ENCODE measurements at places on chromosomes 5 and 9. TPM values are rescaled to one million over a fixed set of nuclear protein-coding genes. Genes with fewer than 3 reads are reported as not detected.

C5orf46 gene
- total RNA-seq = 14.1 TPM

PTGS1 gene
- total RNA-seq = 3.7 TPM

BTNL3 gene
- not detected for total RNA-seq

PCDHGA8 gene
- total RNA-seq = 4.7 TPM

- DNase-seq = no peak
These were observed 65.4 kb upstream of the SPOCK1 start for GRCh38 chr5:137564398-137564961.

DNA sequence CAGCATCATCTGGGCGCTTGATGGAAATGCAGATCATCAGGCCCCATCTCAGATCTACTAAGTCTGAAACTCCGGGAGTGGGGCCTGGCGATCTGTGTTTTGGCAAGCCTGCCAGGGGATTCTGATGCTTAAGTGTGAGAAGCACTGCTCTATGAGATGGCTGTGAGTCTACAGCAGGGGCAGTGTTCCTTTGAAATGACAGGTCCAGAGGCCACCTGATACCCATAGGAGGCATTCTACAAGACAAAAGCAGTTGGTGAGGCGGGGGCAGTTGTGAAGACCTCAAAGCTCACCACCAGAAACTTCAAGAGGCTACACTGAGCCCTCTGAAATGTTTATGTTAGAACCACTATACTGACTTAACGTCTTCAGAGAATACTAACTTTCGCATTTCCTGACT is 86.9 kb upstream of the SPATA31D4 start:
- DNase-seq = no peak

GRCh38 chr9:17342696-17343095 is 207.9 kb downstream of the CNTLN start:
- no peak for DNase-seq

GRCh38 chr9:33320230-33320567 is 29.9 kb downstream of the NFX1 start:
- DNase-seq = no peak

GRCh38 chr5:178438796-178439195 is 151.4 kb downstream of the COL23A1 start:
- no peak for DNase-seq

DNA sequence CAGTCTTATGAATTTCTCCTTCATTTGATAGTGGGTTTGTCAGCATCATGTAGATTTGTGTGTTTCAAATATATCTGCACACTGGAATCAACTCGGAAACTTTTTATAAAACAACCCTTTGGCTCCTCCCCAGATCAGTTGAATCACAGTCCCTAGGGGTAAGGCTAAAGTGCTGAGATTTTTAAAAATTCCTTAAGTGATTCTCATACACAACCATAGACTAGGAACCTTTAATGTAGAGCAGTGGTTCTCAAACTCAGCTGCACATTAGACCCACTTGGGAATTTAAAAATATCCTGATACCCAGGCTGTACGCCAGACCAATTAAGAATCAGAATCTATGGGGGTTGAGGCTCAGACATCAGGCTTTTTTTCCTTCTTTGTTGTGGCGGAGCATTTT is 17.5 kb upstream of the JAK2 start:
- no peak for DNase-seq

DNA sequence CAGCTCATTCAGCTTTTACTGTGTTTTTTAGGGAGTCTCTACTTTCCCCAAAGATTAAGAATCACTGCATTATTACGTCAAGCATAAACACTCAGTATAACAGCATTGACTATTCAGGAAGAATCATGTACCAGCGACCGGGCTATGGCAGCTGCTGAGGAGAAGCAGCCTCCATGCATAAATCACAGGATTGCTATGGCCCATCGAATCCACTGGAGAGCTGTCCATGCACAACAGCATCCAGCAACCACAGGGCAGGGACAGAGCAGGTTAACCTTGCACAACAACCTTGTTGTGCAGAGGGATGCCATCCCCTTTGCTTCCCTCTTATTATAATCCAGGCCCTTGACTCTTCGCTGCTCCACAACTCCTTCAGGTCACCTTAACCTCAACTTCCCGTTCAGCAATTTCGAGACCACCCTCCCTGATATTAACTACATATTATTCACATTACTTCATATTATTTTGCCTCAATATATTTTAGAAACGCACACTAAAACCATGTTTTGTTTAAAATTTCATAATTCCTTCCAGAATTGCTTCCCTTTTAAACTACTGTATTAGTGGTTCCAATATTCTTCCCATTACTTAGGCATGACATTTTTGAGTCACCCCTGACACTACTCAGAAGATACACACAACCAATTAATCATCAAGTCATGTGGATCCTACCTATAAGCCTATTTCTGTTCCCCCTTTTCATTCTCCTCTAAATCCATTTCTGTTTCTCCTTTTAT is 991 bp downstream of the IARS1 start:
- DNase-seq = no peak

- no peak for DNase-seq
These were observed 52.5 kb downstream of the FNBP1 start for GRCh38 chr9:129990269-129991010.

- DNase-seq = no peak
These were observed 18.1 kb downstream of the PTCH1 start for GRCh38 chr9:95498641-95499040.

GRCh38 chr9:90898228-90898627 is 96.6 kb downstream of the SYK start:
- DNase-seq = no peak

GRCh38 chr5:69493396-69494133 is 975 bp downstream of the OCLN start:
- DNase-seq = peak; percentile 7

DNA sequence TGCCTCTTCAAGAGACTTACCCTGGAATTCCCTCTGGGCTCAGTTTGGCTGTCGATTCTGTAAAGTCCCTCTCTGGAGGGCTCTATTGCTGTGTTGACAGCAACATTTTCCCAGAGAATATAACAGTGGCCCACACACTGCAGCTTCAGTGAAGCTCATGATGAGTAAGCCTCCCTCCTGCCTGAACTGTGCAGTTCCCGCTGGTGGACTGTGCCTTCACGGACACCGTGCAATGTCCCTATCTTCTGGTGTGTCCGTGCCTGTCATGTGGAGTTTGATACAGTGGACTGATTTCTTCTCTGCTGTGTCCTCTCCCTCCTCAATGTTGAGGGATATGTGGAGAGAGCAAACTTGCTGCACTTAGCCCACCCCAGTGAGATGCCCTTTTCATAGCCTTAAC is 109.0 kb downstream of the NTRK2 start:
- no peak for DNase-seq

GRCh38 chr5:138533973-138534941 is 8.8 kb downstream of the ETF1 start:
- no peak for DNase-seq

DNA sequence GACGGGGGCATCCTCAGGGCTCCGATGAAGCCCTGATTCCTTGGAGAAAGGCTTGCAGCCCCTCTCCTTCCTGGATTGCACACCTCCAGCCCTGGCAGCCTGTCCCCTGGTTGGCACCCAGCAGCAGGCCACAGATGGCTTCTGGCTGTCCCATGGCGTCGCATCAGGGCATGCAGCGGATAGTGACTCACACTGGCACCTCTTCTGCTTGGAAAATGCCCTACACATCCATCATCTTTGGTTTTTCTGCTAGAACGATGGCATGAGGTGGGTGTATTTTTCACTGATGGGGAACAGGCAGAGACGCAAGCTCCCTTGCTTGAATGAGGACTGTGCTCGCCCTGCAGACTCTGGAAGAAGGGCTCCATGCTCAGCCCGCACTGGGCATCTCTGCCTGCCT is 23.2 kb upstream of the IER5L start:
- DNase-seq = no peak

DNA sequence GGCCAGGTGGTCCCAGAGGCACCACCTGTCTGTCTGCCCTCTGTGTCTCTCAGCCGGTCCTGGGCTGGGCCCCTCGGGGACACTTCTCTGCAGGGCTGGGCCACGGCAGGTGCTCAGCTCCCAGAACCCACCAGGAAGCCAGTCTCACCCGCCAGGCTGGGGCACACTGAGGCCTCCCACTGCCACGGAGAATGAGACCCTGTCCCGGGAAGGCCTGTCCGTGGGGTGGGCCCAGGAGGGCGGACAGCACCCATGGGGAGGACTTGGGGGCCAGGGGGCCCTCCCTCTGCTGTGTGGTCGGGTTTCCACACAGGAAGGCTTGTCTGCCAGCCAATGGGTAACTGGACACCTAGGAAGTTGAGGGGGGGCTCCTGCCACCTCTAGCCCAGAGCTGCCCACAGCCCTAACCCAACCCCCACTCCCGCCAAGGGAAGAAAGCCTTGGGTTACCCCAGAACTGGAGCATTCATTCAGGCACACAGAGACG is 4.1 kb upstream of the TUBB4B start:
- DNase-seq = no peak

DNA sequence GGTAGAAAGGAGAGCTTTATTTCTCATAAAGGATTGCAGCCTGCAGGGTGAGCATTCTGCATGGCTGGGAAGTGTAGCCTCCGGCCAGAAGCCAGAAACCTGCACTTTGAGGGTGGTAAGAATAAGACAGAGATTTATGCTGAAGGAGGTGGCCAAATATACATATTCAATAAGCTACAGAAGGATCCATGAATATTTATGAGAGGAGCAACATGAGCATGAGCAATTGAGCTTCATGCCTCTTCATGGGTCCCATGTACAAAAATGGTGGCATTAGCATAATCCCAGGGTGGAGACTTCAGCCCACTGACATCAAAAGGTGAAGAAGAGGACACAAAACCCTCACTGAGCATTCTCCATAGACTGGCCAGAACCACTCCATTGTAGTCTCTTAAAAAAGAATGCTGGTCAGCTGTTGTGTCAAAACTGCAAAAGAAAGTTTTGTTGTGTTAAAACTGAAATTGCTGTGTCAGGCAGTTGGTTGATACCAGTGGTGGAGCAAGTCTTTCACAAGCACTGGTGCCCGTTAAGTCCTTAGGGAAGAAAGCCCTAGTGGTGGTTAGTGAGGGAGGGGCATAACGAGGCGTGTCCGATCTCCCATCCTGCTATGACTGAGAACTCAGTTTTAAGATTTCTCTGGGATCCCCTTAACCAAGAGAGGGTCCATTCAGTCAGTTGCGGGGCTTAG is 160.8 kb upstream of the MAP1B start:
- DNase-seq = no peak

DNA sequence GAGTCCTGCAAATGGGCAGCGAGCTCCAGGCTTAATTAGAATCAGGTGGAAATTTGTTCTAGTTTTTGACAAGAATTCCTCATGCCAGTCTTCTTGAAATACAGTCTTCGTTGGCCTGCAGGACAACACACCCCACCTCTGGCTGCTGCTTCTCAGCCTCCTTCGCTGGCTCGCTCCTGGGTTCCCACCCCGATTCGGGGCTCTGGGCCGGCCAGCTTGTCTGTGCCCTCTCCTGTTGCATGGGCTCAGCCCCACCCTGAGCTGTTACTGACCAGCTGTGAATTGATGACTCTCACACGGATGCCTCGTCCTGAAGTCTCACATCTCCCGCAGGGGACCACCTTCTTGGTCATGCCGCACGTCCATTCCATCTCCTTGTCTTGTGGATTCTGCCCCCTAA is 21.0 kb downstream of the PSD2 start:
- DNase-seq = no peak

All from heart left ventricle (tissue), 16 donors.